ENCODE measurements at places on chromosomes 6 and 20.

DNA sequence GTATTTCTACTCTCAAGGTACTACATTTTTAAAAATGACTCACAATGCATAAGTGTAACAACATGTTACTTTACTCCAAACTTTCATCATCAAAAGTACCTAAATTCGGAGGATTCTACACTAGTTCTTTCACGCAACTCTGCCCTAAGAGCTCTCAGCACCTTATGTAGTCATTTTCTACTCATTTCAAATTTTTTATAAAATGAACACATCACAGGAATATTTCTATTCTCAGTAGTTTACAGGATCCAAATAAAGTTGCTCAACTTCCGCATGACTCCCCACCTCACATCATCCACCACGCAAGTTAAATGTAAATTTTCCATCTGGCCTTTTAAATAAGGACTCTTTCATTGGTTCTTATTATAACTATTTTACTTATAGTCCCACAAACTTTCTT is 344.9 kb upstream of the MANEA start:
- no peak for DNase-seq

GRCh38 chr20:23086056-23086566 is at the start of gene CD93:
Gene CD93 (minus strand): TSS chr20:23086324. CDS start chr20:23086192, 132 bp downstream.
- DNase-seq: peak; percentile 52

GRCh38 chr20:25076201-25076600 is 5.7 kb downstream of the VSX1 start:
- DNase-seq: no peak

GRCh38 chr6:11705483-11705882 is 73.1 kb downstream of the ADTRP start:
- DNase-seq: no peak

GRCh38 chr6:30954631-30955366 is 14.0 kb downstream of the MUCL3 start:
- DNase-seq: no peak

- no peak for DNase-seq
Observed at GRCh38 chr6:23319582-23319981, 750.2 kb downstream of the HDGFL1 start.

- DNase-seq: no peak
Observed at GRCh38 chr20:50865114-50865513, 66.1 kb downstream of the ADNP start.

GRCh38 chr6:21636876-21637275 is 43.3 kb downstream of the SOX4 start:
- no peak for DNase-seq

DNA sequence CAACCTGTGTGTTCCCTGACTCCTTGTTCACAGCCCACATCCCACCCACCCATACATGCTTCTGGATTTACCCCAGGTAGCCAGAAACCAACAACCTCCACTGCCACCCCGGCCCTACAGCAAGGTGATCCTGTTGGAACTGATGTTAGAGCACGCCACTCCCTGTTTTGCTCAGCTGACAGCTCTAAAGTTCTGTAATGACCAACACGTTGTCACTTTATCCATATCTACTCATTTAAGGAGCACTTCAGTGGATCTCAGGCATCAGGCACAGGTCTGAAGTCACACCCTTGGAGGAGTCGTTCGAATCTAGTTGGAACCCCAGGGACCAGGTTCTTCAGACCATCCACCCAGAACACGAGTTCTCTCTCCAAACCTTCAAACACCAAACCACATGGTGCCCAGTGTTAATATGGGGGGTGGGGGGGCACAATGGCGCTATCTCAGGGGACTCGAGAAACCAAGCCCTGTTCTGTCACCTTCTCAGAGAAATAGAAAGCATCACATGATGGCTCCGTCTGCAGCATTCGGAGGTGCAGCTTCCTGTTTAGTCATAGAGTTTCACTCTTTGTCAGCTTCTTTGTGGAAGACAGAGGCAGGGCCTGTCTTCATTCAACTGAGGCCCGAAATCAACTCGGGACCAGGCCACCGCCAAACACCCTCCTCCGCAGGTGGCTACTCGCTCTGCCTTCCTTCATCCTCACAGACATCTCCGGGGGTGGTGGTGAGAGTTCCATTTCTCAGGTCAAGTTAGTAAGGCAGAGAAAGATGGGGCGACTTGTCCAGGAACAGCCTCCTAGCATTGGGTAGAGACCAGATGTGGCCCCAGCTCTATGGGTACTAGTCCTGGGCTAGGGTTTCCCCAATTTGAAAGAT is 142.2 kb downstream of the NFATC2 start:
- DNase-seq: no peak

- no peak for DNase-seq
Observed at GRCh38 chr6:97123652-97124051, 159.4 kb downstream of the MMS22L start.

DNA sequence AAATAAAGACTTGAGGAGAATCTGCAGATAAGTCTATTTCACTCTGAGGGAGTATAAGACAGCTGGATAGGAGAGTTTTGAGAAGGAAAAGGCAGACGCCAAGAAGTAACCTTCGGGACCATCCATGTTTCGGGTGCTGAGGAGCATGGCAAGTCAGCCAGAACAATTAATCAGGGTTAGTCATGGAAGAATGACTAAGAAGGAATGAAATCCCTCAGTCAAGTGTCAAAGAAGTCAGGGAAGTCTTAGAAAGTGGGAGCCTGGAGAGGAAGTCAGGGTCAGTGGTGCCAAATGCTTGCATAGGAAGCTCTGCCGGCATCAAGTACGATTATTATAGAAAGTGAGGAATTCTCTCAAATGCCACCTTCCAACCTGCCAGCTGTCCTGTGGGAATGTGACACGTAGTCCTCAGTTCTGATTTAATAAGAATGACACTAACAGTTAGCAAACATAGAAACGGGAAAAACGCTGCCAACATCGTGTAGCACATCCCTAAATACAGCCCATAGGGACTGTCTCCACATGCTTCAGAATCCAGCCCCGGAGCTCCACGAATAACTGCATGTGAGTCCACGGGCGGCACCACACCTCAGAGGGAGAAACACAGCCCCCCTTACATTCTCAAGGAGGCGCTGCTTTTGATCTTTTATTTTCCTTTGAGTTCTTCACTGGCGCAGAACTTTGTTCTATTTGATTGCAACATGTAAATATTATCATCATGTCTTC is 602.7 kb downstream of the PRKN start:
- DNase-seq: no peak

DNA sequence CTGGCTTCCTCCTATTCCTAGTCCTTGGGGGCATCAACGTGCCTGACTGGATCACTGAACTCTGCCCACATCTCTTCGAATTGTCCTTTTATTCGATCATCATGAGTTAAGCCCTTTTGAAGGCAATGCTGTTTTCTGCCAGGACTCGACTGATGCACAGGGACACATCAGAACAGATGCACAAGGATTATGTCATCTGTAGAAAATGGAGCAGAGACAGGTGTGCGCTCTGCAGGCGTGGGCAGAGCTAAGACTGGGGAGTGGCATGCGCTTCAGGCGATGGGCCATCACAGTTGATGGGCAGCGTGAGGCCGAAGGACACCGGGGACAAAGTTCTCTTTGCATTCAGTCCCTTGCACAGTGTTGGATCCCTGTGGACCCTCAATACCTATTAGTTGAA is 13.1 kb downstream of the GABRR1 start:
- peak; percentile 56 for DNase-seq

- DNase-seq: no peak
Observed at GRCh38 chr6:71324194-71324785, 35.7 kb downstream of the OGFRL1 start.

- no peak for DNase-seq
Observed at GRCh38 chr20:16317445-16318362, 255.5 kb downstream of the KIF16B start.

- DNase-seq: no peak
Observed at GRCh38 chr20:59559024-59559817, 45.1 kb upstream of the PHACTR3 start.

GRCh38 chr6:84920021-84920420 is 155.6 kb upstream of the TBX18 start:
- DNase-seq: no peak

- DNase-seq: no peak
Observed at GRCh38 chr20:25750220-25750764, 53.6 kb upstream of the ZNF337 start.

GRCh38 chr6:2480267-2480966 is 235.0 kb upstream of the GMDS start:
- peak; percentile 42 for DNase-seq

DNA sequence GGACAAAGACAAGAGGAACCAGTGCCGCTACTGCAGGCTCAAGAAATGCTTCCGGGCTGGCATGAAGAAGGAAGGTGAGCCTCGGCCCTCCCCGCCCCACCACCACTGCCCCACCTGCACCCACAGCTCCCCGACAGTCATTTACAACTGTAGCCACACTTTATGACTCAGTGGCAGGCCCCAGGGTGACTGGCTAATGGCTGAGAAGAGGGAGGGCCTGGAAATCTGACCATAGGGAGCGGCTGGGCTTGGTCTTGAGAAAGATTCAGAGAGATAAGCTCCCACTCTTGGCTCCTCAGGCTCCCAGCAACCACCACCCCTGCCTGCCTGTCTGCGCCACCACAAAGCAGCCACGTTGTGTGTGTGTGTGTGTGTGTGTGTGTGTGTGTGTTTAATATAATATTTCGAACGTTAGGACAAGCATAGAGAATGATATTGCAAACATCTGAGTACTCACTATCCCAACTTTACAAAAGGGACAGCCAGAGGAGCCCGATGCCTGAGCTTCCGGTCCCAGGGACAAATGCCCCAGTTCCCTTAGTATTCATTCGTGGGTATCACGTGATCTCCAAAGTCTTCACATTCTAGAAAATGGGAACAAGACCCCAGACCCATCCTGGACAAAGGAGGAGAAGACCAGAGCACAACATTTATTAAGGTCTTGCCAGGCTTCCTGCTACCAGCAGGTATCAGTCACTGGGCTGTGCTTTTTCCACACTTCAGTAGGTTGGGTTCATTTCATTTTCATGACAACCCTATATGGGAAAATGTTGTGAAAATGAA is 52.1 kb downstream of the HNF4A start:
- DNase-seq: no peak

- DNase-seq: no peak
Observed at GRCh38 chr6:37451441-37452193, 18.6 kb downstream of the CMTR1 start.

- peak; percentile 77 for DNase-seq
Observed at GRCh38 chr6:36679043-36679833, 724 bp downstream of the CDKN1A start.

- DNase-seq: no peak
Observed at GRCh38 chr6:117961301-117961700, 54.2 kb downstream of the SLC35F1 start.

- DNase-seq: peak; percentile 11
Observed at GRCh38 chr6:41676431-41676830, 38.2 kb downstream of the MDFI start.

DNA sequence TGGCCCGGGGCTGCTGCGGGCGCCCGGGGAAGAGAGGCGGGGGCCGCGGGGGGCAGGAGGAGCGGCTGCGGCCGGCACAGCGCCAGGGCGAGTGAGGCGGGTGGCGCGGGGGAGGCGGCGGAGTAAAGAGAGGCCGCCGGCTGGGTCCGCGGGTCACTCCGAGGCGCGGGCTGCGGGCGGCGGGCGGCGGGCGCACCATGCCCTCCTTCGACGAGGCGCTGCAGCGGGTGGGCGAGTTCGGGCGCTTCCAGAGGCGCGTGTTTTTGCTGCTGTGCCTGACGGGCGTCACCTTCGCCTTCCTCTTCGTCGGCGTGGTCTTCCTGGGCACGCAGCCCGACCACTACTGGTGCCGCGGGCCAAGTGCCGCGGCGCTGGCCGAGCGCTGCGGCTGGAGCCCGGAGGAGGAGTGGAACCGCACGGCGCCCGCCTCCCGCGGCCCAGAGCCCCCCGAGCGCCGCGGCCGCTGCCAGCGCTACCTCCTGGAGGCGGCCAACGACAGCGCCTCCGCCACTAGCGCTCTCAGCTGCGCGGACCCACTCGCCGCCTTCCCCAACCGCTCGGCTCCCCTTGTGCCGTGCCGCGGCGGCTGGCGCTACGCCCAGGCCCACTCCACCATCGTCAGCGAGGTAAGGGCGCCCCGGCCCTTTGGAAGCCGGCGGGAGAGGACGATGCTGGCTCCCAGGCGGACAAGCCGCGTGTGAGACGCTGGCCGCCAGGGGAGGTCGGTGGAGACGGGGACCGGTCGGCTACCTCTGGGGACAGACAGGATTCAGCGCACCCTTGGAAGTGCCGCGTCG is at the start of gene SLC22A3:
Gene SLC22A3, plus strand, starts transcription at position 156 of the 797 bp plus-strand sequence. Its CDS starts 42 bp downstream, at position 198.
- DNase-seq: peak; percentile 64

GRCh38 chr6:97497713-97498331 is 214.8 kb upstream of the MMS22L start:
- DNase-seq: peak; percentile 44

DNA sequence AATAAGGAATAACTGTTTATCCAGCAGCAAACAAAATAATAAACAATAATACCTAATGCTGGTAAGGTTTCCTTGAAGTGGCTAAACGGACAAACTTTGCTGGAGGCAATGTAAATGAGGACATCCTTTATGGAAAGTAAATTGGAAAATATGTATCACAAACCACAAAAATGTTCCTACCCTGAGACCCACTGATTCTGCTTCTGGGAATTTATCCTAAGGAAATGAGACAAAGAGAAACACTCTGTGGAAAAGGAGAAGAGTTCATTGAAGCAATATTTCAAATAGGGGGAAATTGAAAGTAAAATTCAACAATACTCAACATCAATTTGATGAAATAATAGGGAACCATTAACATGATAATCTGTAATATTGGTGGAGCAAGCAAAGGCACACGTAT is 37.9 kb downstream of the MAFB start:
- no peak for DNase-seq

DNA sequence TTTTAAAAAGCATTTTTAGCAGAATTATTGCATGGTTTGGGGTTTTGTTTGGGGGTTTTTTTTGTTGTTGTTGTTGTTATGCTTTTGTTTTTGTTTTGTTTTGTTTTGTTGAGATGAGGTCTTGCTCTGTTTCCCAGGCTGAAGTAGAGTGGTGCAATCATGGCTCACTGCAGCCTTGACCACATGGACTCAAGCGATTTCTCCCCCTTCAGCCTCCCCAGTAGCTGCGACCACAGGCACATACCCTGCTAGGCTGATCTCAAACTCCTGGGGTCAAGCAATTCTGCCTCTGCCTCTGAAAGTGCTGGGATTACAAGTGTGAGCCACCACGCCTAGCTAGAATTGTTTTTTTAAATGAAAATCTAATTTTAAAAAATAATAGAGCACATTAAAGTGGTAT is 35.7 kb downstream of the UBR2 start:
- no peak for DNase-seq

DNA sequence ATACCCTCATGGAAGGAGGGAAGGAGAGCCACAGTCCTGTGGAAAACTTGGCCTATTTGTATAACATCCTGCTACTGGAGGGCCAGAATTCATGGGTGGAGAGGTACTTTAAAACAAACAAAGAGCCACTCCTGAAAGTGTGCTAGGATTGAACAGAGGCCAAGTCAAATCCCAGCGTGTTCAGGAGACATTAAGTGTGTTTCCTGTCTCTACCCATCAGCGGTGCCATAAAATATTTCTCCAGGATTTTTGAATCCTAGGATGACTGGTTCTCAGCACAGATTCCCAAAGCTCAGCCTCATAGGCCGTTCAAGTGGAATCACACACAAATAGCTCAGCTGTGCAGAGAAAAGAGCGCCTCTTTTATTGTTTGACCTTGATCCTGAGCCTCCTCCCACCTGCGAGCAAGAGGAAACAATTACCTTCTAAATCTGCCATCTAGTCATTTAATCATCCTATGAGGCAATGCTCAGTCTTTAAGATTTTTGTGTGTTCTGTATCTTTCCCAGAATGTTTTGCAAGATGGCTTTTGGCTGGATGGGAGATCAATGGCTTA is 31.8 kb upstream of the RALGAPA2 start:
- DNase-seq: no peak

Data from right hindlimb (tissue), 1 donor.